Right ventricle myocardium superior (tissue), 1 donor: ENCODE measurements at places on chromosomes 7 and 10.
A peak's percentile ranks its signal among the peaks of the same experiment; 100 is the strongest.

GRCh38 chr10:25061711-25062449 lies 45.5 kb downstream of the THNSL1 start:
- DNase-seq, result no peak

DNA sequence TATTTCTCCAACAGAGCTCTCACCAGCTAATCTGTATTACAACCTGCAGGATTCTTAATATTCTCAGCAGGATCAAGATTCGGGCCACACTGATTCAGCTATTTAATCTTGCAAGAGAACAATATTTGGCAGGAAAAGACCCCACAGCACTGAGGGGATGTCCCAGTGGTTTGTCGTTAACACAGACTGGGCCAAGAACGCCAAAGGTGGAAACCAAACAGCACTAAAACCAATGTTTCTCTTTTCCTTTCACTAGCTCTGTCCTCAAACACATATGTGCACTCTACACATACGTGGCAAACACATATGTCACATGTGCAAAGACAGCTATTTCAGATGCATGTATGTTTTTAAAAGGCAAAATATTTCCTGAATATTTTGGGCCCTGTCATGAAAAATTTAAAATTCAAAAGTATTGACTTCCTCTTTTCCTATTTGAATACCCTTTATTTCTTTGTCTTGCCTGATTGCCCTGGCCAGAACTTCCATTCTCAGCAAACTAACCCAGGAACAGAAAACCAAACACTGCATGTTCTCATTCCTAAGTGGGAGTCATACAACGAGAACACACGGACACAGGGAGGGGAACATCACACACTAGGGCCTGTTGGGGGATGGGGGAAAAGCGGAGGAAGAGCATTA lies 51.7 kb upstream of the NEBL start:
- DNase-seq, result no peak

- no peak for DNase-seq
Measured at GRCh38 chr10:131615150-131615549, 285.7 kb upstream of the PPP2R2D start.

GRCh38 chr7:29486191-29486700 lies 77.4 kb upstream of the PRR15 start:
- DNase-seq, result no peak

GRCh38 chr7:140213684-140214074 lies 36.9 kb upstream of the KDM7A start:
- DNase-seq, result no peak

DNA sequence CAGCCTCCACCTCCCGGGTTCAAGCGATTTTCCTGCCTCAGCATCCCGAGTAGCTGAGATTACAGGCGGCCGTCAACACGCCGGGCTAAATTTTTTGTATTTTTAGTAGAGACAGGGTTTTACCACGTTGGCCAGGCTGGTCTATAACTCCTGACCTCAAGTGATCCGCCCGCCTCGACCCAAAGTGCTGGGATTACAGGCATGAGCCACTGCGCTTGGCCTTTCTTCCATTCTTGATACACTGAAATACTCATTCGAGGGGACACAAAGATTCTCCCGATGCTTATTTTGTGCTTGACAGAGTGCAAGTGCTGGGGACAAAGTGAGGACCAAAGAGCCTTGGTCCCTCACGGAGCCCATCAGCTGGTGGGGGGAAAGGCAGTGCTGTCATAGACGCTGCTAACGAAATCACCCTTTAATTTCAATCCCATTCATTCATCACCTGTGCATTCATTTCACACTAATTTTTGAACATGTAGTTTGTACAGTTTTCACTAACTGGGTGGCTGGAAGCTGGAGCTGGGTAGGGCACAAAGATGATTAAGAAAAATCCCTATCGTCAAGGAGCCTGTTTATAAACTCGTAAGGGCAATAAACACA lies 621 bp upstream of the FAM133B start:
- DNase-seq, result peak; percentile 43

DNA sequence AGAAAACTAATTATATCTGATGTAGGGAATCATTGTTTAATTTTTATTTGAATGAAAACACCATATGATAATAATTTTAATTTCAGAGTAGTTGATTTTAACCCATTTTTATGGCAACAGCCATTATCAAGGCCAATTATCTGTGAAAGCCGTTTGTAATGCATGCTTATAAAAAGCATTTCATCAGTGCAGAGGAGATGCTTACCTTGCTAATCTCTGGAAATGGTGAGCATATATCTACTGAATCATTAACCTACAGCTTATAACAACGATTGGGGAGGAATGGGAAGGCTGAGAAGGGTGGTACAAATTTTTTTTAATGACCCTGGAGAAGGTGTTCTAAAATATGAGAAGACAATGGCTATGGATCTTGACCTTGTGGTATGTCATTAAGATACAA lies 235.6 kb downstream of the DGKB start:
- no peak for DNase-seq

DNA sequence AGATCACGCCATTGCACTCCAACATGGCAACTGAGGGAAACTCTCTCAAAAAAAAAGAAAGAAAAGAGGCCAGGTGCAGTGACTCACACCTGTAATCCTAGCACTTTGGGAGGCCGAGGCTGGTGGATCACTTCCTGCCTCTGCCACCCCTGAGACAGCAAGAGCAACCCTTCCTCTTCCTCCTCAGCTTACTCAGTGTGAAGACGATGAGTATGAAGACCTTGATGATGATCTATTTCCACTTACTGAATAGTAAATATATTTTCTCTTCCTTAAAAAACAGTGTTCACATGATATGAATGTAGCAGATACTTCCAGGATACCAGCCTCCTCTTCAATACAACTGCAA lies 2.1 kb upstream of the ZKSCAN1 start:
- no peak for DNase-seq

DNA sequence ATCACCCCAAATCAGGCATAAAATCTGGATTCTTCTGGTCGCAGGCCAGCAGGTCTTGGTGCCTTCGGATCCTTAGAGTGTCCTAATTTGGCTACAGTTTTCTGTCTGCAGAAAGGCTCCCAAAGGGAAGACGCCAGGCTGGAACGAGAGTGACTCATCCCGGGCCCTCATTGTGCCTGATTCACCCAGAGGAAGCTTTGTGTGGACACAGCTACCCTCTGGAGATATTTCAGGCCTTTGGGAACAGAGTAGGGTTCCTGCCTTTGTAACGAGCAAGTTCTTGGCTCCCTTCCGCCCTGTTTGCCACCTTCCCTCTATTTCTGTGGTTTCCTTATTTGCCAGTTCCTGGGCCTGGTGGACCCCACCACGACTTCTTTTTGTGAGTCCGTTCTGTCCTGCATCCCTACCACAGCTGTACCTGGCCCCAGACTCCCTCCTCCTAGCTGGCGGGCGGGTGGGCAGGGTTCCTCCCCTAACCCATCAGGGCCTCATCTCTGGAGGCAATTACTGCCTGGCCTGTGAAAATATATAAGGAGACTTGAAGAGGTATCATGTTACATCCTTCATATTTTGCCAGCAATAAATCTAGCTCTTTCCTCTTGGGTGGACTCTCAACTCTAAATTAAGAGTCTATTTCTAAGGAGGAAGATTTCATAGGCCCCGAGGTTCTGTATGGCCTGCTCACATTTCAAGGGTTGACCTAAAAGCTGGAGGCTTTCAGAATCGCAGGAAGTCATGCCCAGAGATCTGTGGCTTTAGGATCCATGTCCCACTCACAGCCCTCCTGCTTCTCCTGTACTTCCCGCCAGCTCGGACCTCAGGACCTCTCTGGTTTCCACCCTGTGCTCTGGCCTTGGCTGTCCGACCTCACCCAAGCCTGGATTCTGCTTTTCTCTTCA lies 219.2 kb upstream of the ZNF32 start:
- DNase-seq, result no peak

DNA sequence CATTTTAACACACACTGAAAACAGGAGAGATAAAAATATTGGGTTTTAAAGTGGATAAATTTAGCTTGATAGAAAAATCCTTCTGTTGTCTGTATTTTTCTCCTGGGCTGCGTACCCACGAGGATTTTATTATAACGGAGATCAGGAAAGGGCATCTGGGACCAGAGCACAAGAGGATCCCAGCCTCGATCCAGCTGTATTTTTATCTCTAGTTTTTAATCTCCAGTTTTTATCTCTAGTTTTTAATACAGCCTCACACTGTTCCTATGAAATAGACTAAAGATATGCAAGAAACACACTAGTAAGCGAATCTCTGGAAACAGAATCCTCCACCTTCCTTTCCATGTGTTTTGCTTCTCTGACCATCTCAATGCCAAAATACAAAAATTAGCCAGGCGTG lies 295.2 kb downstream of the FRMD4A start:
- no peak for DNase-seq
